Panc1 (cell line): ENCODE measurements at places on chromosomes 16 and 17.

DNA sequence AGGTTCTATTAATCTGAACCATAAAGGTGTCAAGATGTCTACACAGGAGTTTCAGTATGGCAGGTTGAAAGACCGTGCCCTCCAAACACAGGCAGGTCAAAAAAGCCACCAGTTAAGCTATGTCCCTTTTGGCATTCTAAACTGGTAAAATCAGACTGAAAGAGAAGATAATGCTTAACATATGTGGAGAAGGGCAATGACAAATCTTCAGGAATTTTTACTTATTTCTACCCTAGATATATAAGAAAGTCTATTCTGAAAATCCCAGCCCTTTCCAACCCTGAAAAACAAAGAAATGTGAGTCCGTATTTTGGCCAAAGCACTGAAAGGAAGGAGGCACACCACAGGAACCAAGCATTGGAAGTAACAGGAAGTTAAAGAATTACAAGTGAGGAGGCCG is 16.5 kb downstream of the AP1G1 start:
- DNase-seq, result no peak

GRCh38 chr17:76092526-76093413 is 10.8 kb downstream of the EXOC7 start:
- DNase-seq, result no peak

DNA sequence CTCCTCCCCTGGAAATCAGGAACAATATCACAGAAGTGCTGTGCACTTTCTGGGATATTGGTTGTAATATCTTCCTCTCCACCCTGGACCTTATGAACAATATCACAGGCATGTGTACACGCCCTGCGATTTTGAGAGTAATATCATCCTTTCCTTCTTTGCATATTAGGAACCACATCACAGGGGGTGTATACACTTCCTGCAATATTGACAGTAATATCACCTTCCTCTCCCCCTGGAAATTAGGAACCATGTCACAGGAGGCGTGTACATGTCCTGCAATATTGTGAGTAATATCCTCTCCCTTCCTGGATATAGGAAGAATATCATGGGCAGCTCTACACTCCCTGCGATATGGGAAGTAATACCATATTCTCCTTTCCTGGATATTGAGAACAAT is 14.2 kb upstream of the TEKT5 start:
- no peak for DNase-seq

DNA sequence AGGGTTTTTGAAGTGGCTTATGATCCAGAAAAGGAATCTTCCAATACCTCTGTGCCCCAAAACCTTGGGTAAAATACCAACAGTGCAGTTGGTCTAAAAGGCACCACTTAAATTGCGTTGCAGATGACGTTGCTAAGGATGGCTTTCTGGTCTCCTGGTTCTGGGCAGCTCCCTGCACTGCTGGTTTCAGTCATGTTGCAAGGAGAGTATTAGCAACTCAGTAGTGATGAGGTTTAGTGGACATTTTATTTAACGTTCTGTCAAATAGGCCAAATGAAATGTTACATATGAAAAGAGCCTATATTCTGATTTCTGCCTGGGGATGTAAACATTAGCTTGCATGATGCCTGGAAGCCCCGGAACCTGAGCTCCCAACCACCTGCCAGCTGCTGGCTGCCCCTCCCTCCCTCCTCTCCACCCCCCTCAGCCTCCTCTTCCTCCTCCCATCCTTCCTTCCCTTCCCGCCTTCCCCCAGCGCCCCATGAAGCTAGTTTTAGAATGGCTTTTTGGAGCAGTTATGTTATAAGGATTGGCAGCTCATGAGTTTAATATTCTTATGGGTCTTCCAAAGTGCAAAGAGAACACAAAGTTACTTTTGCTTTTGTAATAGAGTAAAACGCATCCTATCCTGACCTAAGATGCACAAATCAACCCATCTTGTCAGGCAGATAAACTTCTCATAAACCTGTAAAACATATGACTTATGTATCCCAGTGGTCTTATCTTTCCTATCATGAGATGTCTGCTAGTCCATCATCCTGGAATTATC is 20.7 kb downstream of the CD7 start:
- no peak for DNase-seq

DNA sequence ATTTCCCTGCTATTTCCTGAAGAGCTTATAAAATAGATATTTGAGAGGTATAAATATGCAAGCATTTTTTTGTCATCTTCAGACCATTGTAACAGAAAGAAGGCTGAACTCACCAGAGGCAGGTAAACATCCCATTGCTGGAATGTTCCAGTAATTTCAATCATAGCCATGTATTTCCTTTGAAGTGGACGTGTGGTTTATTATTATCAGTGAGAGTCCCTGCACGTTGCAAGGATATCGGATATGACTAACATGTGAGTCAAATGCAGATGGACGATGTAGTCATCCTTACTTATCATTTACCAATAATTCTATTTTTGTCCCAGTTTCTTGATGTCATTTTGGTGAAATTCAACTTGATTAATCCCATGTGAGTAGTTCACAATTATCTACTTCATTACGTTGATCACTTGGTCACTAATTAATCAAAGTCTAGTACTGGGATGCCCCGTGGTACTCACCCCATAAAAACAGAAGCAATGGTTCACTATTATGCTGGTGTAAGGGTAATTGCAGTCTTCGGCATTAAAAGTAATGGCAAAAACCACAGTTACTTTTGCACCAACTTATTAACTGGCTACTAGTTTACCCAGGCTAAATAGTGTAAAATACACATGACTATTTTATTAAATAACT is 89.5 kb downstream of the VAT1L start:
- DNase-seq, result no peak

DNA sequence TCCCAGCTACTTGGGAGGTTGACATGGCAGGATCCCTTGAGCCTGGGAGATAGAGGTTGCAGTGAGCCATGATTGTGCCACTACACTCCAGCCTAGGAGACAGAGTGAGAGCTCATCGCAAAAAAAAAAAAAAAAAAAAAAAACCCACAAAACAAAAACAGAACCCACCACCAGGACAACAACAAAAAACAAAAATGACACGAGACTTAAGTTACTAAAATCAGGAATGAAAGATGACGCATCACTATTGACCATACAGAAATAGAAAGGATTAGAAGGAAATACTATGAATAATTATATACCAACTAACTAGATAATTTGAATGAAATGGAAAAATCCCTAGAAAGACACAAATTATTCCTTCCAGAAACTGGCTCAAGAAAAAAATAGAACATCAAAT is 432.4 kb upstream of the PMFBP1 start:
- DNase-seq, result no peak

- DNase-seq, result no peak
Observed at GRCh38 chr16:85620374-85620773, 7.3 kb downstream of the GSE1 start.

GRCh38 chr17:57481910-57482391 is 225.6 kb downstream of the MSI2 start:
- DNase-seq, result no peak

DNA sequence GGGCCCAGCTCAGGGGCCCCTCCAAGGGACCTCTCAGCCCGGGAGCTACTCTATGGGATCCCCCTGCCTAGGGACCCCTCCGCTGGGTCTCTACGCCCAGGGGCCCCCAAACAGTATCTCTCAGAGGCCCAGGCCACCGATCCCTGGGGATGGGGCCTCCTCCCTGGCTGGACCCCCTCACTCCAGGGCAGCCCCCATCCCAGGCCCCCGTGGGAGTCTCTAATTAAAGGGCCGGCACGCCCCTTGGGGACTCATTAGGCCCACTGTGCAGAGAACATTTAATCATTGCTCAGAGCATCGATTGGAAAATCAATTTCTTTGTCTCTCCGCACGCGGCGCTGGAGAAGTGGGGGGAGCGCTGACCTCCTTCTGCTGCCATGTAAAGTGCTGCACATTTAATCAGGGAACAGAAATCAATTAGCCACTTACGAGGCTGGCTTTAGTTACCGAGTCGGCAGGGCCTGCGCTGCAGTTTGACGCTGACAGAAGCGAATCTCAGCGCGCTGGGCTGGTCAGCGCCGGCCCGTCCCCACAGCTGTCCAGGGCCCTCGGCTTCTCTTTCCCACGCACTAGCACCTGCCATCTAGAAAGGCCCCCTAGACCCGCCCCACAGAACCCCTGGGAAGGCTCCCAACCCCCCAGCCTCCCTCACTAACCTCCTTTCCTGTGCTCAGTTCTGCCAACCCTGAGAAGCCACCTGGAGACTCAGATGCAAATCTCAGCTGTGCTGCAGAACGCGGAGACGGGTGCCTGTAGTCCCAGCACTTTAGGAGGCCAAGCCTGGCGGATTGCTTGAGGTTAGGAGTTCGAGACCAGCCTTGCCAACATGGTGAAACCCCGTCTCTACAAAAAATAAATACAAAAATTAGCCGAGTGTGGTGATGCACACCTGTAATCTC is 20.2 kb upstream of the C1QL1 start:
- no peak for DNase-seq

- no peak for DNase-seq
Observed at GRCh38 chr17:15122857-15123256, 142.3 kb downstream of the PMP22 start.

DNA sequence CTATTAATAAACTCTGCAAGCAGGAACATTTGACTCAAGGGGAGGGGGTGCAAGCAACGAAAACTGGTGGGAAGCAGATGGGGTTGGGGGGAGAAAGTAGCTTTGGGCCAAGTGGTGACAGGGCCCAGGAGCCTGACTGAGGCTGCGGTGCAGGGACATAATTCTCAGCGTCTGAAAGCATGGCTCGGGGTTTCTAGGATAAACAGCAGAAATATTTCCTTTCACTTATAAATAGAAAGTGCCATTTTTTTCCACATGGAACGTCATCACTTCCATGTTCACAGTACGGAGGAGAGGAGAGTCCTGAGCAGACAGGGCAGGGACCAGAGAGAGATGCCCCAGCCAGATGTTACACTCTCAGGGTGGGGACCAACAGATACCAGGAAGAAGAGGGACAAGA is 197.1 kb downstream of the ZFHX3 start:
- no peak for DNase-seq

GRCh38 chr17:29777663-29778062 is 152.4 kb downstream of the SSH2 start:
- no peak for DNase-seq

DNA sequence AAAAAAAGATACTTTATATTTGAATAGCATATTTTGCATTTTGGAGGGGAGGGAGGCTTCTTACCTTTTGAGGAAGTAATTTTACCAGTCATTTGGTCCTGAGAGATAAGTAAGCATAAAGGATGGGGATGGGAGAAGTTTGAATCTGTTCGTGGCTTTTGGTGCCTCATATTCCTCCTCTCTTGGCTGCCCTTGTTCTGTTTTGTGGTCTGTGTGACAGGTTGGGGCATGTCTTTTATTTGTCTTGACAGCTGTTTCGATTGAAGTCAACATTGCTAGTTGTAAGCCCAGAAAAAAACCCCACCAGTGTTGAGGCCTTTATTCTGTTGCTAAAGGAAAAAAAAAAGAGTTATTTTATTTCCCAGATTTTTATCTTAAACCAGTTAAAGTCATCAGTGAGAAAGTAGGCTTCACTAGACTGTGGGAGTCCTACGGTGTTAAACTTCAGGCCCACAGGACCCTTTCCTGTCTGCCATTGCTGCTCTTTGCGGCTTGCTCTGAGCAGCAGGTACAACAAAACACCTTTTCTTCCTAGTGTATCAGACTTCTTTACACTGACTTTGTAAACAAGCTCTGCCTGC is 11.4 kb downstream of the SLC7A6 start:
- DNase-seq, result no peak

- no peak for DNase-seq
Observed at GRCh38 chr16:53695070-53695469, 8.6 kb downstream of the RPGRIP1L start.

DNA sequence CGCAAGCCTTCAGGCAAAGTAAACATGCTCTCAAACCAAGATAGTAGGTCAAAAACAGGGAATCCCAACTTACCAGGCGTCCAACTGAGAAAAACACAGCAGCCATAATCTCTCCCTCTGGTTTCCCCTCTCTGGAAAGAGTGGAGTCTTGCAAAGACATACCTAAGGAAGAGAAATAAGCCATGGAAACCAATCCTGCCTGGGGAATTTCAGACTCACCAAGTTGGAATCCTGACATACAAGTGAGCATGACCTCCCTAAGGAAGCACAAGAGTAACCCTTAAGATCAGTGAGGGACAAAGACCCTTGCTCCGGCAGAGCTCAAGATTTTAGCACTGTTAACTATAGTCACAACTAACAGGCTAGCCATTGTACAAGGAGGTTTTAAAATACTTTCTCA is 4.1 kb downstream of the ZNF624 start:
- no peak for DNase-seq

- no peak for DNase-seq
Observed at GRCh38 chr17:19651451-19652238, 3.1 kb downstream of the ALDH3A2 start.

- no peak for DNase-seq
Observed at GRCh38 chr16:78583441-78583840, 484.0 kb downstream of the WWOX start.
